ENCODE measurements at places on chromosomes 1 and 21.

- no peak for DNase-seq
Measured at GRCh38 chr1:214429951-214430770, 121.2 kb downstream of the PTPN14 start.

- DNase-seq = no peak
Measured at GRCh38 chr1:68327414-68327813, 95.1 kb upstream of the WLS start.

- no peak for DNase-seq
Measured at GRCh38 chr1:89213347-89213746, 14.6 kb upstream of the GBP4 start.

GRCh38 chr1:966704-967300 lies 520 bp downstream of the PLEKHN1 start:
- DNase-seq = peak; percentile 60

- DNase-seq = no peak
Measured at GRCh38 chr1:231385416-231385748, 36.7 kb downstream of the EGLN1 start.

GRCh38 chr1:24713736-24714135 lies 31.5 kb upstream of the CLIC4 start:
- DNase-seq = no peak

- no peak for DNase-seq
Measured at GRCh38 chr1:42315500-42315899, 19.5 kb downstream of the FOXJ3 start.
